Activated CD8-positive, alpha-beta T cell treated with anti-CD3 and anti-CD28 coated beads for 36 hours (primary cell): ENCODE measurements at places on chromosomes 12 and 14.

- DNase-seq: no peak
These were observed 34.4 kb downstream of the PPP1R36 start for GRCh38 chr14:64584190-64584589.

DNA sequence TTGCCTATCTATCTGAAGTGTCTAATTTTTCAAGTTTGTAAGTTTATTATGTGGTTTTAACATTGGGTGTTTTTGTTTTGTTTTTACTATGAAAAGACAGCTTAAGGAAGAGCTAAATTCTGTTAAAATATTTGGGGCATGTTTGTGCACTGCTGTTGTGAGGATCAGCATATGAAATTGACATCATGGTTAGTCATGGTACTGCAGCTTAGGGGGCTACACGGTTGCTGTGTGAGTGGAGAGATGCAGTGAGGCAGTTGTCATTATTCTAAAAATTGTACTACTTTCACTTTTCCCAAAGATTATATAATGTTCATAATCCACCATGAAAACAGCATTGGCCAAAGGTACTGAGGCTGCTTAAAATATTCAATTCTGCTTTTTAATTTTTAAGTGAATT lies 49.0 kb downstream of the ZC3H14 start:
- DNase-seq: no peak

- no peak for DNase-seq
These were observed 167.6 kb downstream of the ANO4 start for GRCh38 chr12:100962086-100962712.

- DNase-seq: no peak
These were observed 2.8 kb upstream of the PRKAG1 start for GRCh38 chr12:49021292-49021915.

- peak; percentile 43 for DNase-seq
These were observed 311.8 kb downstream of the RPAP3 start for GRCh38 chr12:47394070-47394469.

- DNase-seq: no peak
These were observed 122.2 kb downstream of the FOXN3 start for GRCh38 chr14:89294872-89295271.

- no peak for DNase-seq
These were observed 62.5 kb upstream of the TMEM132D start for GRCh38 chr12:129966146-129966995.

- DNase-seq: peak; percentile 85
These were observed 155.5 kb downstream of the PRKCH start for GRCh38 chr14:61476754-61477410.

DNA sequence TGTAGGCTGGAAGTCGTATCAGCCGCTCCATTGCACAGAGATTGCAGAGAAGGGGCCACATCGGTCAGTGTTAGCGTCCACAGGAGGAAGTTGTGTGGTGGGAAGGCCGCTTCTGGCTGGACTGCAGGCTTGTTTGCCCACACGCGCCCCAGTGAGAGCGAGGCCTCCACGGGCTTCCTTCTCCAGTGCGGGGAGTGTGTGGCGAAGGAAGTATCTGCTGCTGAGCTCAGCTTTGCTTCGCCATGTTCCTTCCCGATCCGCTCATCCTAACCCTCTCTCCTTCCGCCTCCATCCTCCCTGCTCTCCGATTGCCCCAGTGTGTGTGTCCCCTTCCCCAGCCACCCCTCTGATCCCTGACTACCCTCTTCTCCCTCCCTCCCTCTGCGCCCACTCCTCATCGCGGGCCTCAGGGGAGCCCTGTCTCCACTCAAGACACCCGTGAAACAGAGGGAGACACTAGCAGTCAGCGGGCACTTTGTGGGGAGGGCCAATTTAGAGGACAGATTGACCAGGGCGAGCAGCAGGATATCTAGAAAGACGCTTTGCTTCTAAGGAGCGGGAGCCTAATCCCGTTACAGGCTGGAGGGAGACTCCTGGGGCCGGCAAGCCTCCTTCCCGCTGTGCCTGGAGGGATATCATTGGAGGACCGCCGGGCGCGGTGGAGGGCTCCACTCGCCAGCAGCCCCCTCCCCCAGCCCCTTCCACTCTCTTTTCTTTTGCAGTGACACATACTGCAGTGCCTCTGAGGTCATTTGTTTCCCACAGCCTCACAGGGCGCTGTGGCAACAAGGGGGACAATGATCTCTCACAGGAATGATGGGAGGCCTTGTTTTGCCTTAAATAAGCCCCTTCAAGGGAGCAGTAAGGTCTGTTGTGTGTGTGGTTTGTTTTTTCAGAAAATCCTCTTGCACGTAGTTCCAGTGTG lies 428.8 kb downstream of the ZFP36L1 start:
- no peak for DNase-seq

DNA sequence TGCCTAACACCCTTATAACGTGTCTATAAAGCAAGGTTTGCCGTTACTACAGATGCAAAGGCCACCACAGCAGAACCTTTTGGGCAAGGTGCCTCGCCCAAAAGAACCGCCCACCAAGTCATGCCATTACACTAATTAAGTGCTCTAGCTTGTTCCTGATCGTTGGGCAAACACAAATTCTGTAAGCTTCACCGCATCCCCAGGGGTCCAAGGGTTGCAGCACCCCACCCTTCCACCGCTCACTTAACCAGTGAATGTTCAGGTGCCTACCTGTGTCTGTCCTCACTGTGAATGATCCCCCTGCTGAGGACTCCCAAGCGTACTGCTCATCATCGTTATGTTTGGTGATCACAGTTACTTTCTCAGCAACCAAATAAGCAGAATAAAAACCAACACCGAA lies 1.4 kb downstream of the HSP90AA1 start:
- no peak for DNase-seq

DNA sequence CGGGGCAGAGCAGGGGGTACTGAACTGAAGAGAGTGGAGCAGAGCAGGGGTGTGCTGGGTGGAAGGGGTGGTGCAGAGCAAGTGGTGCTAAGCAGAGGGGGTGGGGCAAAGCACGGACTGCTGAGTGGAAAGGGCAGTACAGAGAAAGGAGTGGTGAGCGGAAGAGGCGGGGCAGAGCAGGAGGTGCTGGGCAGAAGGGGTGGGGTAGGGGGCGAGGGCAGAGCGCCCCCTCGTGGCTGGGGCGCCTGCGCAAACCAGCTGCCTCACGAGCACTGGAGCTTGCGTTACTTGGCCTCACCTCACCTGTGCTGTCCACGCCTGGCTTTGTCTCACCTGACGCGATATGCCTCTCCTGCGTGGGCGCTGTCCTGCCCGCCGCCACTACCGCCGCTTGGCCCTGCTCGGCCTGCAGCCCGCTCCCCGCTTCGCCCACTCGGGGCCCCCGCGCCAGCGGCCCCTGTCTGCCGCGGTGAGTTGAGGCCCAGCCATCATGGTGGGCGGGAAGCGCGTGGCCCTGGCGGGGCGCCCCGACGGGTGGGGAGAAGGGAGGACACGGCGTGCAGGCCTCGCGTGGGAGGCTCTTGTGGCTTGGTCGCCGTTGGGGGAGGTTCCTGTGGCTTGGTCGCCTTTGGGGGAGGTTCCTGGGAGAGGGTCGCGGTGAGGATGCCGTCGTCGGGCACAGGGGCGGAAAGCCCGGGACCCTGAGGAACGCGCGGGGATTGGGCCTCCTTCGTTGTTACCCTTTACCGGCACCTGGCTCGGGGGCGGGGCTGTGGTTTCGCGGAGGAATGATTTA lies at the start of gene COX8C:
TSS of gene COX8C (plus strand) at position 257 of the 796 bp plus-strand sequence. CDS start at position 344, 87 bp downstream.
- DNase-seq: no peak

DNA sequence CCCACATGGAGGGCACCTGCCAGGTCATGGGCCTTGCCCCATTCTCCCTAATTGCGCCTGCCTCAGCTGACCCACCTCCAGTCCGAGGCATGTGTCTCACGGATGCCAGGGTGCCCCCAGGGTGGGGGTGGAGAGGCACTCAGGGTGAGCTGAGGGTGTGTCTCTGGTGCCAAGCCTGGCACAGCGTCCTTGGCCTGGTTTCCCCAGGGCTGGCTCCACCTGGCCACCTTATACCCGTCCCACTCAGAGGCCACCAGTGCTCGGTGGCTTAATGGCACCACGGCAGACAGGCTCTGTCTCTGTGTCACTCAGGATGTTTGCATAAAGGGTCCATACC lies 33.6 kb upstream of the TDRD9 start:
- no peak for DNase-seq

DNA sequence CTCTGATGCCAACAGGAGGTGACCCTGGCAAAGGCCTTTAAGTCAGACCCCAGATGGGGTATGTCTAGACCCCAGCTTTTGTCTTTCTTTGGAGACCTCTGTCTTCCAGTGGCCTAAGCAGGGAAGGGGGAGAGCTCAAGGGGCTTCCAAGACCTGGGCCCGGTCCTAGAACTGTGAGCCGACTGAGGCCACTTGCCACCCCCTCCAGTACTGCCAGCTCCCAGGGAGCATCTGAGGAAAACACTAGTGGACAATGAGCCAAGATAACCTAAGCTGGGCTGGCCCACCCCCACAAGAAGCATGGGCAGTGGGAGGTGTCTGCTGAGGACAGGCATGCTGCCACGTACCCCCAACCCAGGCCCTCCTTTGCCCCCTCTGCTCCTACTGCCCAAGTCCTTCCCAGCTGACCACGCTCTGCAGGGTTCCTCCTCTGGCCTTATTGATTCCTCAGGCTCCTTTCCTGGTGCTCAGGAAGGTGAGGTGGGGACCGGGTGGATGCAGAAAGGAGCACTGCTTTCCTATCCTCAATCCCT lies 21.1 kb downstream of the VDR start:
- DNase-seq: no peak

DNA sequence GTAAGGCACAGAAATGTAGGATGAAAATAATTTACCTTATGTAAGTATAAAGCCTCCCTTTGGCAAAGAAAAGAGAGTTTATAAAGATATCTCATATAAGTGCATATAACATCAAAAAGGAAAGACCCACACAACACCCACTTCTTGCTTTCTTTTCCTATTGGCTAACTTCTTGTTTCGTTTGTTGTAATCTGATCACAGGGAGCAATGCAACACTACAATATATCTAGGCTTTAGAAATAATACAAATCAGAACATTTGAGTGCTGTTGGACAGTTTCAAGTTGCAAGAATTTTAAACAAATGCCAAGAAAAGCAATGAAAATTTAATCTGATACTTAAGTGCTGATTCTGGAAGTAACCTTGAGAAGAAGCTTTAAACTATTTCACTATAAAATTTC lies 1.3 kb downstream of the FGD6 start:
- DNase-seq: no peak

- DNase-seq: no peak
These were observed 26.0 kb upstream of the NUDT4 start for GRCh38 chr12:93351726-93352125.

GRCh38 chr14:97390096-97390724 lies 593.0 kb downstream of the VRK1 start:
- no peak for DNase-seq

DNA sequence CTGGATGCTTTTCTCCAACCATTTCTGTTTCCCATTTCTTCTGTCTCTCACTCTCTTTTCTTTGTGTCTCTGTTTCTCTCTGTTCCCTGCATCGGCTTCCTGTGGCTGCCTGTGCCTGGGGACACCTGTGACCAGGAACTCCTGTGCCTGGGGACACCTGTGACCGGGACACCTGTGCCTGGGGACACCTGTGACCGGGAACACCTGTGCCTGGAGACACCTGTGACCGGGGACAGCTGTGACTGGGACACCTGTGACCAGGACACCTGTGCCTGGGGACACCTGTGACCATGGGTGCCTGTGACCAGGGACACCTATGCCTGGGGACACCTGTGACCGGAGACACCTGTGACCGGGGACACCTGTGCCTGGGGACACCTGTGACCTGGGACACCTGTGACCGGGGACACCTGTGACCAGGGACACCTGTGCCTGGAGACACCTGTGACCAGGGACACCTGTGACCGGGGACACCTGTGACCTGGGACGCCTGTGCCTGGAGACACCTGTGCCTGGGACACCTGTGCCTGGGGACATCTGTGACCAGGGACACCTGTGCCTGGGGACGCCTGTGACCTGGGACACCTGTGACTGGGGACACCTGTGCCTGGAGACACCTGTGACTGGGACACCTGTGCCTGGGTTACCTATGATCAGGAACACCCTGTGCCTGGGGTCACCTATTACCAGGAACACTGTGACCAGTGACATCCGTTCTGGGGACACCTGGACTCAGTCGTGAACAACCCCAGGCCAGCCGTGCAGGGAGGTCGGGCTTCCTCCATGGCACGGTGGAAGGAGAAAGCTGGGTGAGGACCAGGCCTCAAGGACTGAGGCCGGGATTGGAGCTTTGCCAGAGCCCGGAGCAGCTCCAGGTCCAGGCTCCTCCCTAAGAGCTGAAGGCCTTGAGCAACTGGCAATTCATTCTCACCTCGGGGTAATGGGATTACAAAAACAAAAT lies 23.4 kb upstream of the FBRSL1 start:
- no peak for DNase-seq

- DNase-seq: no peak
These were observed 41.0 kb upstream of the PYGL start for GRCh38 chr14:50985124-50985858.

- DNase-seq: peak; percentile 41
These were observed 32.4 kb downstream of the AK7 start for GRCh38 chr14:96424109-96424989.

GRCh38 chr14:96267336-96267735 lies 11.3 kb downstream of the BDKRB1 start:
- DNase-seq: no peak

DNA sequence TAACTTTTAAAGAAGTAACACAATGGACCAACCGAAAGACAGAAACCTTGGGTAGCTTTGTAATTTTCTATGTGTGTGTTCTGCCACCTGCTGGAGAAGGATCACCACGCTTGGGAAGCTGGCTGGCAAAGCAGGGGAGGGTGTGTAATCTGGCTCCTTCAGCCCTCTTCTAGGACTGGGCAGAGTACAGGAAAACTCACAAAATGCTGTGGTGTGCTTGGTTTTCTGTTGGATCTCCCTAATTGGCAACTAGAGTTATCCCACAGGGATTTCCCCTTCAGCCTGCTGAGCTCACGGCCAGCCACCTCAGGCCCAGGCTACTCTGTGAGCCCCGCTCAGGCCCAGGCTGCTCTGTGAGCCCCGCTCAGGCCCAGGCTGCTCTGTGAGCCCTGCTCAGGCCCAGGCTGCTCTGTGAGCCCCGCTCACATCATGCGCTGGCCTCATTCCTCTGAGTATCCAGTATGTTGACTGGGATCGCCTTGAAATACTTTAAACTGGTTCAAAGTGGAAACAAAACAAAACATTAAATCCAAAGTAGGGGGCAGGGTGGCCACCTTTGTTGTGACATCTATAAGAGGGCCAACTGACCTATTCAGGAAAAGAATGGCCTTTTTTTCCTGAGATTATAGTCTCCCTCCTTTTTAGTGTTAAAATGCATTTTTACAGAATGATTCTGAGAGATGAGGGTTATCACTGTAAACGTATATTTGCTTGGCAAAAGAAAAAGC lies 52.0 kb upstream of the RNU6-8 start:
- peak; percentile 66 for DNase-seq

DNA sequence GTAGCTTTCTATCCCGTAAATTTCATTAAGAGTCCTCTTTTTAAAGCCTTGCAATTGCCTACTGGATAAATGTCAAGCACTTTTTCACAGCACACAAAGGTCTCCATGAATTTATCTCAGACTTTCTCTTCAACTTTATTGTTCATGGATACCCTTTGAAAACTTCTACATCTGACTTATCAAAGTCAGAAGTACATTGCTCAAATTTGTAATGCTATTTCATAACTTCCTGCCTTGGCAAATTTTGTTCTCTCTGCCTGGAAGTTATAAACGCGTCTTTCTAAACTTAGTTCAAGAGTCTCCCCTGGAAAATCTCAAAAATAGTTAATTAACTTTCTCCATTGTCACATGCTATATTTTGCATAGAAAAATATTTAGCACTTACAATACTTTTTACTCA lies 55.9 kb upstream of the RERGL start:
- DNase-seq: no peak

GRCh38 chr14:77102154-77102553 lies 4.1 kb downstream of the CIPC start:
- no peak for DNase-seq

- no peak for DNase-seq
These were observed 32.4 kb downstream of the DENND5B start for GRCh38 chr12:31558521-31558920.
